ENCODE measurements at places on chromosomes 5 and 9. TPM values are rescaled to one million over a fixed set of nuclear protein-coding genes. Genes with fewer than 3 reads are reported as not detected.

Gene SERF1A
- total RNA-seq, result 17.7 TPM

Gene APBA1
- 0.53 TPM for total RNA-seq

Gene PCSK5
- 18.6 TPM for total RNA-seq

Gene TAF11L5
- total RNA-seq, result not detected

Gene BAAT
- total RNA-seq, result 0.10 TPM

Gene CLIC3
- total RNA-seq, result 0.55 TPM

Gene PCDHGB7
- 0.91 TPM for total RNA-seq

Gene PIP5KL1
- total RNA-seq, result 0.20 TPM

Gene IL5
- not detected for total RNA-seq

Gene ENHO
- not detected for total RNA-seq

Gene SPACA9
- total RNA-seq, result 0.59 TPM

Gene C9orf50
- total RNA-seq, result not detected

Gene OTP
- total RNA-seq, result not detected

Gene LCN12
- not detected for total RNA-seq

Gene ROR2
- not detected for total RNA-seq

Gene CHD1
- 95.8 TPM for total RNA-seq

Gene FOXE1
- total RNA-seq, result not detected

Gene PCDHGA11
- 1.3 TPM for total RNA-seq

Gene RNF180
- total RNA-seq, result 0.65 TPM

Gene ORM2
- not detected for total RNA-seq

All from SJCRH30 (cell line).